Neuronal stem cell (in vitro differentiated cells): ENCODE measurements at places on chromosomes 16 and 17.
A peak's percentile ranks its signal among the peaks of the same experiment; 100 is the strongest.

DNA sequence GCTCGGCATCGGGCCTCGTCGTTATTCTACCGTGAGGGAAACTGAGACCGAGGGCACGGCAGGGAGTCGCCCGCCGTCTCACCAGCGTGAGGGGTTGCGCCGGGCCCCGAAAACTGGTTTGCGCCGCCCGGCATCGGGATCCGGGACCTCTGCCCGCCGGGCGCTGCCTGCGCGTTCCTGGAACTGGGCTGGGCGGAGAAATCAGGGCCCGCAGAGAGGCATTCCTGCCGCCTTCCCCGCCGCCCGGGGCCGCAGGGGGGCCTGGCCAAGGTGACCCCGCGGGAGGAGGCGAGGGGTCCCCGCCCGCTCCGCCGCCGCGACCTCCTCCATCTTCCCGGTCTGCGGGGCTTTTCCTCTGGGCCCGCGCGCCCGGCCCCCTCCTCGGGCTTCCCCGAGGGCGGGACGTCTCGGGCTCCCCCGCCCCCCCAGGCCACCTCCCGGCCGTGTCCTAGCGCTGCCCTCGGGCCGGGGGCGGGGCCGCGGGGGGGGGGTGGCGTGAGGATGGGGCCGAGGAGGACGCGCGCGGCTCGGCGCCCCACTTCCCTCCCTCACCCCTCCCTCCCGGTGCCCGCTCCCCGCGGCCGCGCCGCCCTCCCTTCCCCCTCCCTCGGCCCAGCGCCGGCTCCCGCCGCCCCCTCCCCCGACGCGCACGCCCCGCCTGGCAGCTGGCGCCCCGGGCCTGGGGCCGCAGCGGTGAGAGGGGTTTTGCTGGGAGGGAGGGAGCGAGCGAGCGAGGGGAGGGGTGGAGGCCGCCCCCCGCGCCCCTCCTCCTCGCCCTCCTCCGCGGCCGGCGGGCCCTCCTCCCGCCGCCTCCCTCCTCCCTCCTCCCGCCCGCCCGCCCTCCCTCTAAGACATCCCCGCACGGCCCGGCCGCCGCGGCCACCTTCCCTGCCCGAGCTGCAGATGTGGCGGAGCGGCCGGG lies at the start of gene GLIS2:
Gene GLIS2, plus strand, starts transcription at position 882 of the 922 bp plus-strand sequence. CDS start 16,214 bp downstream, outside the sequence.
- peak; percentile 80 for DNase-seq

DNA sequence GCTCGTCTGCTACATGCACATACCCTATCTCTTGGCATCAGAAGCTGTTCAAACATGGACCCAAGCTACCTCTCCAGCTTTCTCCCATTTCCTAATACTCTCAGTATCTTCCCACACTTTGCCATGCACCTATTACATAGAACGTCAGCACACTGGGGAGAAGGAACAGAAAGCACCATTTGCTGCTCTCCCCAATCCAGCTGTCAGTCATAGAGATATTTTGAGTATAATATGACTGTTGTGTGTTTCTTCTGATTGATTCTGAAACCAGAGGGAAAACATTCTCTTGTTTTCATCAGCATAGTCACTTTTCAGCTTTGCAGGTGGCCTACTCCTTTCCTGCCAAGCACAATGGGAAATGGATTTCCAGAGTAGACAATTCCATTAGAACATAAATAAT lies 107.1 kb downstream of the ADAMTS18 start:
- no peak for DNase-seq

DNA sequence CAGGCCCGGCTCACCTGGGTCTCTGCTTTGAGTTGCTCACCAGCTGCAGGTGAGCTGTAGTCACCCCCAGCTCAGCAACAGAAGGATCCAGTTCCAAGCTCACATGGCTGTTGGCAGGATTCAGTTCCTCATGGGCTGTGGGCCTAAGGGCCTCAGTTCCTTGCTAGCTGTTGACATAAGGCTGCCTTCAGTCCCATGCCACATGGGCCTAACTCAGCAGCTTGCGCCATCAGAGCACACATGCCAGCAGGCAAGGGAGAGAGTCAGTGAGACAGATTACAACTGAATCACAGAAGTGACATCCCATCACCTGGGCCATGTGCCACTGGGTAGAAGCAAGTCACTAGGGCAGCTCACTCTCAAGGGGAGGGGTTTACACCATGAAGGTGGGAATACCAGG lies 24.7 kb downstream of the PSMD7 start:
- DNase-seq = no peak

GRCh38 chr16:13958474-13958873 lies 38.5 kb downstream of the ERCC4 start:
- no peak for DNase-seq

GRCh38 chr17:10135539-10136257 lies 62.7 kb downstream of the GAS7 start:
- no peak for DNase-seq

DNA sequence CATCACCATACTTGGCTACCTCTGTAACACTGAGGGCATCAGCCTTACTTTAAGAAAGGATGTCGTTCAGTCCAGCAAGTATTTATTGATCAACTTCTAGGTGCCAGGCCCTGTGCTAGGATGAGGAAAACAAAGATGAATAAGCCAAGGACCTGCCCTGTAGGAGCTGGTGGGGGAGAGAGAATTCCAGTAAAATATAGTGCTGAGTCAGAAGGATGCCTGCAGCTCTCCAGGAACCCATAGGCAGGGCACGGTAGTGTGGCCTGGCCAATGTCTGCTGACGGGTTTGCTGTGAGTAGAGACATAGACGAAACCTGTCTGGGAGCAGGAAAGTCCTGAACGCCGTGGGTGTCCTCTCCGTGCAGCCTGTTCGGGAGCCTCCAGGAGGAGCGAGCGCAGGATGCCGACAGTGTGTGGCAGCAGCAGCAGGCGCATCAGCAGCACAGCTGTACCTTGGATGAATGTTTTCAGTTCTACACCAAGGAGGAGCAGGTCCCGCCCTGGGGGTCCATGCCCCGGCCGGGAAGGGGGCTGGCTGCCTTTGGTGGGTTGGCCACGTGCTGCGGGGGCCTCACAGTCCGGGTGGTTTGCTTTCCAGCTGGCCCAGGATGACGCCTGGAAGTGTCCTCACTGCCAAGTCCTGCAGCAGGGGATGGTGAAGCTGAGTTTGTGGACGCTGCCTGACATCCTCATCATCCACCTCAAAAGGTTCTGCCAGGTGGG lies 55.6 kb downstream of the USP43 start:
- no peak for DNase-seq

- no peak for DNase-seq
These were observed at the start of gene PPP1R1B for GRCh38 chr17:39626171-39627046. Gene PPP1R1B, plus strand, starts transcription at chr17:39626952. Its CDS starts 441 bp downstream, at chr17:39627393.

- no peak for DNase-seq
These were observed 10.2 kb upstream of the MAF start for GRCh38 chr16:79610771-79611170.

- no peak for DNase-seq
These were observed 47.0 kb downstream of the ADAMTS18 start for GRCh38 chr16:77387815-77388209.

- no peak for DNase-seq
These were observed 37.2 kb downstream of the C16orf82 start for GRCh38 chr16:27103954-27104353.

DNA sequence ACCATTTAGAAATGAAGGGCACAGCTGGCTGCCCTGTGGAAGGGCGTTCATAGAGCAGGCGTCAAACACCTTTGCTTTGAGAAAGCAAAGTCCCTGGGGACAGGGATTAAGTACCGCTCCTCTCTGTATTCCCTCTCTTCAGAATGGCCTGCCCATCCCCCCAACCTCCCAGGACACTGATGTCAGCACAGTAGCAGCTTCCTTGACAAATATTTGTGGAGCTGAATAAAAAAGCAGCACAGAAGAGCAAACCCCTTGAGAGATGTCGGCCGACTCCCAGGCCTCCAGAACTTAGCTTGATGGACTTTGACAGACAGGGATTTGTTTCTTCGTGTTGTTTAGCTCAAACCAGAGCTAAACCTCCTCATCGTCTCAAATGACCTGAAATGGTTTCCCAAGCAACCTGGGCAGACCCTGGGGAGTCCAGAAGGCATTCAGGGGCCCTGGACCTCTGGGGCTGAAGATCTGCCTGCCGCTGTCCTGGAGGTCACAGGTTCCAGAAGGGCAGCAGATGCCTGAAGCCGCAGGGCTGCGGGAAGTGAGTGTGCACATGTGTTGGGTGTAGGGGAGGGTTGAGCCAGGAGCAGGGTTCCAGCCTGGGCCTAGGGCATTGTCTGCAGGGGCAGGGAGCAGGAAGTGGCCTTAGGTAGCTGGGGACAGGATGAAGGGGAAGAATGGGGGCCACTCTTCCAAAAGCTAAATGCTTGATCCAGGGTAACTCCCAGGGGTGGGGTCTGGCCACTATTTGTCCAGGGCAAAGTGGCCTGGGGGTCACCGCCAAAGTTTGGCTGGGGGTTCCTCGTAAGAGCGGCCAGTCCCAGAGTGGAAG lies 42.3 kb upstream of the NKD1 start:
- peak; percentile 12 for DNase-seq

GRCh38 chr16:87931504-87931903 lies 4.8 kb downstream of the CA5A start:
- DNase-seq = no peak

DNA sequence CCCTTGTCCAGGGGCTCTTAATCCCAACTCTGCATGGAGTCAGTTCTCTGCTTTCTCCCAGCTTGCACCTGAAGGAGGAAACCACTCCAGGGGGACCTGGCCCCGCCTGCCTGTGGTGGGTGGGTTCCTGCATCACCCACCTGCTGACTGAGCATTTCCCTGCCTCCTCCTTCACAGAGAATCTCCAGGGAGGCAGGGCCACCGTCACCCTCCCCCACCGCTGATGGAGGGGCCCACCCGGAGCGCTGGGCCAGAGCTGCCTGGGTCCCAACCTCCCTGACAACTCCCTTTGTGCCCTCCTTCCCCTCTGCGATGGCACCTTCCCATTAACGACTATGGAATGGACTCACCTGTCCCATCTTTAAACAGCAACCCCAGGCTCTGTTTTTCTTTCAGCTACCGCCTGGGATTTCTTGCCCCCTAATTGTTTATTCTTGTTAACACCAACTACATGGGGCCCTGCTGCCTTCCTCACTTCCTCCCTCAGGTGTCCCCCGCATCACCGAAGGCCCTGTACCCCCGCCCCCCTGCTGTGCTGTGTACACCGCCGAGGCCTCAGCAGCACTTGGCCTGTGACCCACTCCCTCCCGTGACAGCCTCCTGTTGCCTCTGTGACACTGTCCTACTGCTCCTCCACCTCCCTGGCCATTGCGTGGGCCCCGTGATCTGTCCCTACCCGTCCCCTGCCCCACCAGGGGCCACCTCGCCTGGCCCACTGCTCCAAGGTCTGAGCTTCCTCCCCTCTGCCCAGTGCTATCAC lies 842 bp upstream of the TEDC2 start:
- DNase-seq = no peak

- DNase-seq = no peak
These were observed 71.3 kb downstream of the FTO start for GRCh38 chr16:53775106-53775820.

DNA sequence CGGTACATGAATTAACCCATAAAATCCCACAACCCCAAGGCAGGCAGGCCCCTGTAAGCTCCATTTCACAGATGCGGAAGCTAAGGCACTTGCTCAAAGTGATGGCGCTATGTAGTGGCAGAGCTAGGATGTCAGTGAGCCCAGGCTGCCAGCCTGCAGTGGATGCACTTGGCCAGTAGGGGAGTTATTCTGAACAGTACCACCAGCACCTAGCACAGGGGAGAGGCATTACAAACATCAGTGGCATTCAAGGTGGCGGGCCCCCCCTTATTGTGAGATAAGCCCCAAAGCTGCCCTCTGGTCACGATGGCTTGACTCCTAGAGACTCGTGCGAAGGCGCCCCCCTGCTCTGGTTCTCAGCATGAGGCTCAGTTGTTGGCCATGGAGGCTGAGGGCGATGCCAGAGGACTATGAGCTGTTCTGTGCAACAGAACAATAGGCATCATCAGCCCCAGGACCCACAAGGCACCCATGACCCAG lies 33.8 kb downstream of the GTF3C1 start:
- DNase-seq = peak; percentile 3

- DNase-seq = no peak
These were observed 14.2 kb upstream of the ADGRG3 start for GRCh38 chr16:57653936-57654335.

GRCh38 chr16:31198207-31198882 lies 4.2 kb downstream of the PYCARD start:
- DNase-seq = no peak

GRCh38 chr17:57527221-57528057 lies 217.7 kb downstream of the CCDC182 start:
- DNase-seq = peak; percentile 82

DNA sequence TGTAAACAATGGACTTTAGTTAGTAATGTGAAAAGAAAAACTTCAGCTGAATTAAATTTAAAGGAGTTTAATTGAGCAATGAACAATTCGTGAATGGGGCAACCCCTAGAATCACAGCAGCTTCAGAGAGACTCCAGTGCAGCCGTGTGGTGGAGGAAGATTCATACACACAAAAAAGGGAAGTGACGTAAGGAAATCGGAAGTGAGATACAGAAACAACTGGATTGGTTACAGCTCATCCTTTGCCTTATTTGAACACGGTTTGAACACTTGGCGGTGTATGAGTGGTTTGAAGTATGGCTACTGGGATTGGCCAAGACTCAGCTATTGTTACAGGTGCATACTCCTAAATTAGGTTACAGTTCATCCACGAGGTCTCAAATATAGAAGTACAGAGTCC lies 460.4 kb upstream of the ASIC2 start:
- no peak for DNase-seq

- no peak for DNase-seq
These were observed 537 bp upstream of the GJC1 start for GRCh38 chr17:44830359-44831288.

- no peak for DNase-seq
These were observed 76.7 kb upstream of the MED9 start for GRCh38 chr17:17400070-17400469.

DNA sequence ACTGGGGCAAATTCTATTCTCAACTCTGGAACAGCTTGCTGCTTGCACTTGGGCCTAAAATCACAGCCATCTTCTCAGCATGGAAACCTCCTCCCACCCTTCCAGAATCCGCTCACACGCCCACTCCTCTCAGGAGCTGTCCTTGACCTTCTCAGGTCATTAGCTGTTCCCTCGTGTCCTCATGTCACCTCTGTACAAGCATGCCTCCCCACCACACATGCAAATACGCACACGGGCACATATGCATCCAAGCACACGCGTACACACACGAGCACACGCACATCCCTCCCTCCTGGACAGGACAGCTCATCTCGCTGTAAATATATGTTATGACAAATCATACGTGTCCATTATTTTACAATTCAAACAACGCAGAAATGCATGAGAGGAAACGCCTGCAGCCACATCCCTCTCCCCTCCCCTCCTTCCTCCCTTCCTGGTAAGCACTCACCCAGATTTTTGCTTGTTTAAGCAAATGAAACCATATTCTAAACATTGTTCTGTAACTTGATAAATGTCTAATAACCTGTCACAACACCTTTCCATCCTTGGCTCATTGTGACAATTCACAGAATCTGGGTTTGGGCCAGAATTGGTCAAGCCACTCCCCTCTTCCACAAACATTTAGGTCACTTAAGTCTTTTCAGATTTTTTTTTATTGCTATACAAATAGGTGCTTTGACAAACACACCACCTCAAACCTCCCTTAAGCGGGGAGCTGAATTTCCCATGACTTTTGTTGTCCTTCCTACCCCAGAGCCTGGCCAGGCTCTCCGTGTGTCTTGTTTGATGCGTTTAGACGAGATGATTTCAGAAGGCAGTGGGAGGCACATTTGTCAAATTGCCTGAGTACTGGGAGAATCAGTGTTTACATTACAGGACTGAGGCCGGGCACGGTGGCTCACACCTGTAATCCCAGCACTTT lies 41.7 kb downstream of the DNAH17 start:
- DNase-seq = no peak
